ENCODE measurements at places on chromosomes 4 and X. TPM values are rescaled to one million over a fixed set of nuclear protein-coding genes. Genes with fewer than 3 reads are reported as not detected.

DNA sequence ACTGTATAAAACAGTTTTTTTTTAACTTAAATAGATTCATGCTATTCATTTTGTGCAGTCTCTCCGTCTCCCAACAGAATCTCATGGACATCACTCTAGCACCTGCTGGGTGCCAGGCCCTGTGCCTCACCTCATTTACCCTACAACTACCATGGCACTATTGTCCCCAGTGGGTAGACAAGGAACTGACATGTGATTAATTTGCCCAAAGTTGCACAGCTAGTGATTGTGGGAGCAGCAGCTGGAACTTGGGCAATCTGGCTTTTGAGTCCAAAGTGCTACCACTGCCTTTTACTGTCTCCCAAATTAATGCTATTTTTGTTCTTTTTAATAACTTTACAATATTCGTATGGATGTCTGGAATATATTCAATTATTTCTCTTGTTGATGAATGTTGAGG, 11.2 kb upstream of the PGRMC2 start:
- DNase-seq: no peak

GRCh38 chr4:105351861-105352260, 122.0 kb downstream of the PPA2 start:
- no peak for DNase-seq

- no peak for DNase-seq
Measured at GRCh38 chr4:7066493-7066892, 1.4 kb downstream of the GRPEL1 start.

The CACNA1F gene
- total RNA-seq: under 0.01 TPM

The MPP1 gene
- 2.2 TPM for total RNA-seq

The SSX2B gene
- total RNA-seq: not detected

- no peak for DNase-seq
Measured at GRCh38 chr4:186422296-186422695, 133.1 kb downstream of the MTNR1A start.

The NEK1 gene
- 6.1 TPM for total RNA-seq

DNA sequence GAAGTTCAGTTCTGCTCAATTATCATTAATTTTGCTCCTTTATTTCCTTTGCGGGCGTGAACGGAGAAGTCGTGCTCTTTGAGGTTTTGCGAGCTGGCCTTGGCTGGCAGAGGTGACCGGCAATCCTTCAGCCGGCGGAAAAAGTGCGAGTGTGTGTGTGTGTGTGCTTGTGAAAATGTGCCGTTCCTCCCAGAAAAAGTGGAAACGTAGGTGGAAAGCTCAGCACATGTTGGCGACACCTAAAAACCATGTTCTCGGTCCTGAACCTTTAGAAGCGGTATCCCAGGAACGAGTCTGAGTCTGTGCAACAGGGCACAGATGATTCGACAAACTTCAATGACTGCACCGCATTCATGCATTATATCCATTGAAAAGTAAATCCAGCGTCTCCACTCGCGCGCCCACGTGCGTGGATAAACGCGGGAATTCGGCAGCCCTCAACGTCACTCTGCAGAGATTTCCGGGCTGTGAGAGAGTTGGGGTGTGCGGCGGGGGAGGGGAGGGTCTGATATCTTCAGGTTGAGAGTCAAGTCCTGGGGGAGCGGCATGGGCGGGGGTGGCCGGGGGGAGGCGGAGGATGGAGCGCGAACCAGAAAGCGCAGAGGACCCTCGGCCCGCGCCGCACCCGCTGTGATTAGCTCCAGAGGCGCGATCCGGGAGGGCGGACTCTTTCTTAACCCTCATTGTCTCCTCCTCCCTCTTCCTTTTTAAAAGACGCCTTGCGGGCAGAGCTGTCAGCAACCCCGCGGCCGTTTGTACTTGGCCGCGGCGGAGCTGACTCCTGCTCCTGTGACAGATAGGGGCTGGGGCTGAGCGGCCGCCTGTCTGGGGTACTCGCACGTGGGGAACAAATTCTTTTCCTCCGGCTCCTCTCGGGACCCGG, at the start of gene SHISA3:
SHISA3 (plus strand) TSS at position 737 of the 883 bp plus-strand sequence. CDS start 569 bp downstream, outside the sequence.
- peak; percentile 5 for DNase-seq

- no peak for DNase-seq
Measured at GRCh38 chr4:125111323-125111722, 203.4 kb upstream of the FAT4 start.

- DNase-seq: peak; percentile 86
Measured at GRCh38 chrX:109714340-109714958, 18.6 kb downstream of the ACSL4 start.

GRCh38 chr4:105551965-105552746, at the start of gene ARHGEF38:
ARHGEF38 (plus strand) TSS chr4:105552620; CDS start chr4:105552766, 146 bp downstream.
- DNase-seq: peak; percentile 66

- DNase-seq: peak; percentile 21
Measured at GRCh38 chr4:105544520-105545286, 7.7 kb upstream of the ARHGEF38 start.
